Hepatocyte (in vitro differentiated cells): ENCODE measurements at places on chromosomes 5 and 9. TPM values are rescaled to one million over a fixed set of nuclear protein-coding genes. Genes with fewer than 3 reads are reported as not detected.

The SLCO4C1 gene
- 3.7 and 6.2 TPM in 2 replicates for polyA plus RNA-seq

The NR2F1 gene
- polyA plus RNA-seq: 7.3 and 8.9 TPM in 2 replicates

The CDX1 gene
- 43.3 and 46.9 TPM in 2 replicates for polyA plus RNA-seq

The AMACR gene
- polyA plus RNA-seq: 57.3 and 68.6 TPM in 2 replicates

The PCDHGA10 gene
- 3.0 and 3.9 TPM in 2 replicates for polyA plus RNA-seq

The ARHGEF28 gene
- polyA plus RNA-seq: 3.1 and 3.5 TPM in 2 replicates

The SLC22A4 gene
- 3.3 and 4.9 TPM in 2 replicates for polyA plus RNA-seq

The PCDHB16 gene
- polyA plus RNA-seq: 3.3 and 4.0 TPM in 2 replicates

The FOXD4 gene
- 0.11 and 0.24 TPM in 2 replicates for polyA plus RNA-seq

The ST6GALNAC6 gene
- 47.7 and 61.2 TPM in 2 replicates for polyA plus RNA-seq

The TMEM232 gene
- 1.3 and 2.8 TPM in 2 replicates for polyA plus RNA-seq

The DNAI1 gene
- not detected in 2 replicates for polyA plus RNA-seq

The MAMDC2 gene
- 0.65 and 1.1 TPM in 2 replicates for polyA plus RNA-seq

The C5orf34 gene
- 1.9 and 3.3 TPM in 2 replicates for polyA plus RNA-seq

The CARTPT gene
- 0.57 TPM in 1 of 2 replicates, not detected in the other for polyA plus RNA-seq

The CAMK4 gene
- 0.64 and 1.0 TPM in 2 replicates for polyA plus RNA-seq

The IL5 gene
- polyA plus RNA-seq: not detected in 2 replicates

The UIMC1 gene
- polyA plus RNA-seq: 12.6 and 22.3 TPM in 2 replicates

The CCDC192 gene
- 0.39 and 0.69 TPM in 2 replicates for polyA plus RNA-seq

The TSLP gene
- polyA plus RNA-seq: 0.27 and 0.36 TPM in 2 replicates

The GRIA1 gene
- polyA plus RNA-seq: 0.29 and 0.54 TPM in 2 replicates

The SPINK4 gene
- 2.2 TPM in 1 of 2 replicates, not detected in the other for polyA plus RNA-seq

The CHSY3 gene
- 16.0 and 18.1 TPM in 2 replicates for polyA plus RNA-seq

The INSL6 gene
- 0.41 and 0.52 TPM in 2 replicates for polyA plus RNA-seq

The WHRN gene
- 6.6 and 14.4 TPM in 2 replicates for polyA plus RNA-seq

The PCDHA3 gene
- polyA plus RNA-seq: 0.12 and 0.49 TPM in 2 replicates

The SELENOP gene
- polyA plus RNA-seq: 2,543 and 3,137 TPM in 2 replicates

The SNCAIP gene
- 7.1 and 11.4 TPM in 2 replicates for polyA plus RNA-seq

The CFAP157 gene
- polyA plus RNA-seq: 0.15 and 0.51 TPM in 2 replicates

The FAM151B gene
- 0.94 and 1.9 TPM in 2 replicates for polyA plus RNA-seq

The CCNI2 gene
- 1.8 and 4.6 TPM in 2 replicates for polyA plus RNA-seq

The VLDLR gene
- 12.2 and 15.8 TPM in 2 replicates for polyA plus RNA-seq

The ANKRD33B gene
- 1.5 and 2.1 TPM in 2 replicates for polyA plus RNA-seq

The ORM2 gene
- polyA plus RNA-seq: 80.9 and 136 TPM in 2 replicates

The ADAMTS16 gene
- 2.0 and 2.2 TPM in 2 replicates for polyA plus RNA-seq

The ZNF608 gene
- polyA plus RNA-seq: 12.4 and 19.8 TPM in 2 replicates

The GBGT1 gene
- polyA plus RNA-seq: 4.0 and 5.8 TPM in 2 replicates

The KCNN2 gene
- polyA plus RNA-seq: 6.4 and 9.5 TPM in 2 replicates

The CTNNA1 gene
- 134 and 152 TPM in 2 replicates for polyA plus RNA-seq

The EGR1 gene
- 336 and 434 TPM in 2 replicates for polyA plus RNA-seq

The CD180 gene
- 0.24 TPM in 1 of 2 replicates, not detected in the other for polyA plus RNA-seq

The GRAMD2B gene
- 9.3 and 18.9 TPM in 2 replicates for polyA plus RNA-seq

The BNIP1 gene
- polyA plus RNA-seq: 8.8 and 13.1 TPM in 2 replicates

The GPR151 gene
- not detected in 2 replicates for polyA plus RNA-seq

The PHF24 gene
- polyA plus RNA-seq: 0.06 and 0.11 TPM in 2 replicates

The GARNL3 gene
- 9.5 and 16.4 TPM in 2 replicates for polyA plus RNA-seq

The IL3 gene
- polyA plus RNA-seq: not detected in 2 replicates

The IFNA2 gene
- not detected in 2 replicates for polyA plus RNA-seq
